NCI-H1694 (cell line): ENCODE measurements at places on chromosomes 4 and X.

GRCh38 chr4:10577508-10578426 lies 106.8 kb downstream of the CLNK start:
- no peak for DNase-seq

GRCh38 chrX:86103061-86103460 lies 45.2 kb upstream of the DACH2 start:
- no peak for DNase-seq

GRCh38 chr4:23485801-23486200 lies 404.0 kb downstream of the PPARGC1A start:
- no peak for DNase-seq

- DNase-seq: no peak
Measured at GRCh38 chr4:153519687-153520086, 53.5 kb downstream of the TMEM131L start.

- DNase-seq: no peak
Measured at GRCh38 chrX:115547448-115547847, 13.5 kb upstream of the PLS3 start.

GRCh38 chrX:16882702-16883486 lies 12.7 kb upstream of the RBBP7 start:
- peak; percentile 60 for DNase-seq

GRCh38 chr4:39928538-39928937 lies 49.2 kb downstream of the PDS5A start:
- DNase-seq: no peak

DNA sequence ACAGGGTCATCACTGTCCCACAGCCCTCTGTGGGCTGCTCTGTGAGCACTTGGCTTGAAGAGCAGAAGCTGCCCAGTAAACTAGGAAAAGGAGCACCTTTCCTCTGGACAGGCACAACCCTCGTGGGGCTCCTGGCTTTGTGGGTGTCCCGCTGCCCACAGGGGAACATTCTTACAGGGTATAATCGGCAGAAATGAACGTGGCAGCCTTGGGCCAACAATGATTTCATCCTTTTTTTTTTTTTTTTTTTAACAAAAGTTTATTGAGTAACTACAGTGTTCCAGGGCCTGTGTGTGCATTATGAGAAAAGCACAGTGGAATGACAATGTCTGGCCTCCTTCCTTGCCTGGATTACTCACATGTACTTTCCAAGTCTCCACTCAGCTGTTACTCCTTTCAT lies 197.2 kb downstream of the PDGFC start:
- no peak for DNase-seq

DNA sequence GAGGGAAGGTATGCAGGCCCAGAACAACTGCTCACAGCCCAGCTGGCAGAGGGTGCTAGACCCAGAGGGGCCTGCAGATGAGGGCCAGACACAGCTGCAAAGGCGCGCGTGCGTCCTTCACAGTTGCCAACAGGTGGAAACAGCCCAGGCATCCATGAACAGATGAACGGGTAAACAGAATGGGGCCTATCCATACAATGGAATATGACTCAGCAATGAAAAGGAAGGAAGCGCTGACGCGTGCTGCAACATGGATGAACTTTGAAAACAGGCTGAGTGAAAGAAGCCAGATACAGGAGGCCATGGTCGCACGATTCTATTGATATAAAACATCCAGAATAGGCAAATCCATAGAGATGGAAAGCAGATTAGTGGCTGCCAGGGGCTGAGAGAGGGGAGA lies 83.1 kb upstream of the DDX3X start:
- DNase-seq: no peak

GRCh38 chr4:156956826-156957368 lies 14.7 kb downstream of the PDGFC start:
- no peak for DNase-seq

DNA sequence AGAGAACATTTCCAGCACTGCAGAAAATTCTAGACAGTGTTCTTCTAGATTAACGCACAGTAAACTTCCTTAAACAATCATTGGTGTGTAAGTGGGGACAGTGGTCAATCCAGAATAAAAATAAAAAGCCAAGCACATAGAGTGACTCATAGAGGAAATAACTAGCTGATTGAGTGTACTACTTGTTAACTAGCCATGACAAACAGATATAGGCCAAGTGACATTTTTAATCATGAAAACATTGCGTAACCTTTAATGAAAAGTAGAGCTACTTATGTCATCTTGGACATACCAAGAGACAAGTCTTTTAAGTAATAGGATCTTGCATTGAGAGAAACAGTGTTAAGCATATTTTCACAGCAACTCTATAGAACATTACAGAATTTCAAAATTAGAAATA lies 233.9 kb upstream of the MAB21L2 start:
- no peak for DNase-seq

DNA sequence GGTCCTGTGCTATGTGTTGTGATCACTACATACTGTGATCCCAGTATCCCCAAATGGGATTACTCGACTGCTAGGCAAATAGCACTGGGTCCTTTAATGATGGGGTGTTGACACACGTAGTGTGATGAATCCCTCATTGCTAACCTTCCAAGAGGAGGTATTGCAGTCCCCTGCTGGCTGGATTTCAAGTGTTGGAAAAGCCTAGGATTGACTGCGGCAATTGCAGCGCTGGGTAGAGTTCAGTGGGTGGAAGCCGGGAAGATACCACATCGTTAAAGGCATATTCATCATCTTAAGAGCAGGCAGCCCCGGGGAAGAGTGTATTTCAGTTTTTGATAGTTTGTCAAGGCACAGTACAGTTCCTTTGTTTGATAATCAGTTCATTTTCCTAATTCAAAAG lies 159.9 kb downstream of the TRIML1 start:
- DNase-seq: no peak

DNA sequence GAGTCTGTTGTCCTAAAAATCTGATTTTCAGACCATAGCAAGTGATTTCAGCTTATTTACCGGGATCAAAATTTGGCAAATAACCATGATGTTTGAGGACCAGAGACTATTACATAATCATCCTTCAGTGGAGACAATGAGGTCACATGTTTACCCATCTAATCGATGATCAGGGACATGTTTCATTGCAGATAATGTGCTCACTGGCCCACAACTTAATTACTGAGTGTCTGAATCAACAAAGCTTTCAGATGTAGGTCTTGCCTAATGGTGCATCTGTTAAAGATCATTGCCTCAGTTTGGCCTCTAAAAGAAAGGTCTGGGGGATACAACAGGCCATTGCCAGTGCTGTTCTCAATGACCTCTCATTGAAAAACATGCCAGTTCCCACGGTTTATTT lies 42.8 kb upstream of the KLHL34 start:
- DNase-seq: no peak

GRCh38 chr4:95198961-95199360 lies 349.8 kb downstream of the UNC5C start:
- no peak for DNase-seq

DNA sequence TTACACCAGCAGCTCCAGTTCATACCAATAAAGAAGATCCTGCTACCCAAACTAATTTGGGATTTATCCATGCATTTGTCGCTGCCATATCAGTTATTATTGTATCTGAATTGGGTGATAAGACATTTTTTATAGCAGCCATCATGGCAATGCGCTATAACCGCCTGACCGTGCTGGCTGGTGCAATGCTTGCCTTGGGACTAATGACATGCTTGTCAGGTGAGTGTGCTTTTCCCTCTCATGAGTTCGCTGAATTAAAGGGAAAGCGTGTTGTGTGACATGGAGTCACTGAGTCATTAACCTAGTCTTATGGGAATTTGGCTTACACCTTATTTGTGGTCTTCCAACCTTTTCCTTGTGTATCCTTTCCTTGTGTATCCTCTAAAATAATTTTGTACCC lies 15.9 kb downstream of the TMEM165 start:
- DNase-seq: no peak

DNA sequence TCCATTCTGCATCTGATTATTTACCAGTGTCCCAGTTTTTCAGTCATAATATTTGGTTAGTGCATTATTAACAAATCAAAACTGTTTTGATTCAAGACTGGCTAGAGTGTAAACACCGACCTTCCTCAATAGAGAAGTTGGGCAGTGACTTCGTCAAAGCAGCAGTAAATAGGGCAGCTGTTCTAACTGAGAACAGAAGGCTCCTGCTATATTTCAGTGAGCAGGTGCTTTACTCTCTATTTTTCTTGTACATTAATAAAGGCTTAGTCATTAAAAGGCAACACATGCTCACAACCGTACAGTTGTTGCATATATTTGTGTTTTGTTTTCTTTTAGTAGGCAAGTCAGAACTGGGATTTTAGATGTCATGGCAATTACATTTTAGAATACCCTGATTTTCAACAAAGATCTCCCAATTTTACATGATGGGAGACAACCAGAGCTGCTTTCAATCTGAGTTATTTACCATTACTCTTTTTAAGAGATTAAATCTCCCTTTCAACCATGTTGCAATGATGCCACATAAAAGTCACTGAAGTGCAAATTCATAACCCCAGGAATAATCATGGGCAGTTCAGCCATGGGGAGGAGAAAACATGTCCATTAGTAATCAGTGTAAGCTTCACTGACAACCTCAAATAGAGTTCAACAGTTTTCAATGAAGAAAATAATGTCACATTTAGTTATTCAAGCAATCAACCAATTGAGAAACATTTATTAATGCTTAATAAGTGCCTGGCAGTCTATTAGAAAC lies 233.3 kb downstream of the NDST4 start:
- DNase-seq: peak; percentile 83

- DNase-seq: peak; percentile 87
Measured at GRCh38 chrX:153526042-153526441, 8.6 kb downstream of the ATP2B3 start.

- DNase-seq: no peak
Measured at GRCh38 chr4:81408341-81408740, 63.4 kb downstream of the RASGEF1B start.

DNA sequence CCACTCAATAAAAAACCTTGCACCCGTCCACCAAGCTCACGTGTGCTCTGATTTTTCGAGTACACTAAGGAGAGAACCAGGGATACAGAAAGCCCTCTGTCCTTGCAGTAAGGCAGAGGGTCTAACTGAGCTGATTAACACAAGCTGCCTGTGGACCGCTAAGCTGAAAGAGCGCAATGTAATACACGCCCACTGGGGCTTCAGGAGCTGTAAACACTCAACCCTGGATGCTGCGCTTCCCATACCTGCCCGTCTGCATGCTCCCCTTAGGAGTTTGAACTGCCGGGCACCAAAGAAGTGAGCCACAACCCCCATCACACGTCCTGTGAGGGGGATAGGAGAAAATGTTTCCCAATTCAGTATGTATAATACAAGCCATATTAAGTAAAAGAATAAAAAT lies 664.8 kb downstream of the PCDH18 start:
- no peak for DNase-seq

DNA sequence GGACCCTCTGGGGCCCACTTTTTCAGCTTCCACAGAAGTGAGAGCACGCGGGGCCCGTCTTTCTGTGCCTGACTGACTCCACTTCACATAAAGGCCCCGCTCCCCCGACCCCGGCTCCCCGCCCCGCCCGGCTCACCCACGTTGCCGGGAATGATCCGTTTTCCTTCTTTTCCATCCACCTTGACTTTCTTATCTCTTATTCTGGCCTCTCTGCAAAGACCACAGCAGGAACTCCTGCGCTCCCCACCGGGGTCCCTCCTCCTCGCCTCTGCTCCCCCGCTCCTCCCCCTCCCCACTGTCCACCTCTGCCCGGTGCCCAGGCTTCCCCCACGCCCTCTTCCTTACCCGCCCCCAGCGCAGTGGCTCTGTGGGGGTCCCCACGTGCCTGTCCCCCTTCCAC lies 54.2 kb upstream of the CLDN24 start:
- DNase-seq: no peak

DNA sequence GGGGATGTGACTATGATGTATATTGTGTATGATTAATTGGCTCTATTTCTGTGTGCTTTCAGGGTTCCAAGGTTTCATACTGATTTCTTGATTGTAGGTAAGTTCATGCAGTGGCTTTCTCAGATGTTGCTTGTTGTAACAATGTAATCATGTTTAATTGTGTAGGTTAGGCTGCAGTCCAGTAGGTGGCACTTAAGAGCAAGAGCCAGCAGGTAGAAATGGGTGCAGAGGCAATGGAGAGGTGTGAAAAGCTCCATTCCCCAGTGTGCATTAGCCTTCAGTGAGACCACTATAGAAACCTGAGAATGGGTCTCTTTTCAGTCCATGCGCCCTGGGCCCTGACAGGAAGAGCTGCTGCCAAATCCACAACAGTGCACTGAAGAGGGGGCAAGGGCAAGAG lies 28.2 kb downstream of the DCAF12L2 start:
- DNase-seq: peak; percentile 1

DNA sequence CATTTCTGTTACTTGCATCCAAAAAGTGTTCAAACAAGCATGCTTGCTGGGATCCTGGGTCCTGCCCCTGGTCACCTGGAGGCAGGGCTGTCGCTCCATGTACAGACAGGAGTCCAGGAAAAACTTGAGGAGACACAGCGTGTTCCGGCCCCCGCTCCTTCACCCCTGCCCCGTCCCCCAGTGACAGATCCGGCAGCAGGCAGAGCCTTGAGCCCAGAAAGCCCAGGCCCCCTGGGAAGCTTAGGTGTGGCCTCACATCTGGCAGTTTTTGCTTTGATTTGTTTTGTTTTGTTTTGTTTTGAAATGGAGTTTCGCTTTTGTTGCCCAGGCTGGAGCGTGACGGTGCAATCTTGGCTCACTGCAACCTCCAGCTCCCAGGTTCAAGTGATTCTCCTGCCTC lies 67.0 kb downstream of the TRMT44 start:
- DNase-seq: no peak

DNA sequence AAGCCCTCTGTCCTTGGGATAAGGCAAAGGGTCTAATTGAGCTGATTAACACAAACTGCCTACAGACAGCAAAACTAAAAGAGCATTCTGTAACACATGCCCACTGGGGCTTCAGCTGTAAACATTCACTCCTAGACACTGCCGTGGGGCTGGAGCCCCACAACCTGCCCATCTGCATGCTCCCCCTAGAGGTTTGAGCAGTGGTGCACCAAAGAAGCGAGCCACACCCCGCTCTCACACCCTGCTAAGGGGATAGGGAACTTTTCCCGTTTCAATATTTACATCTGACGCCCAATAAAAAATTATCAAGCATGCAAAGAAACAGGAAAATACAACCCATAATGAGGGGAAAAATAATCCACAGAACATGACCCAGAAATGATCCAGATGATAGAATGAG lies 46.9 kb upstream of the HSD17B10 start:
- DNase-seq: no peak

DNA sequence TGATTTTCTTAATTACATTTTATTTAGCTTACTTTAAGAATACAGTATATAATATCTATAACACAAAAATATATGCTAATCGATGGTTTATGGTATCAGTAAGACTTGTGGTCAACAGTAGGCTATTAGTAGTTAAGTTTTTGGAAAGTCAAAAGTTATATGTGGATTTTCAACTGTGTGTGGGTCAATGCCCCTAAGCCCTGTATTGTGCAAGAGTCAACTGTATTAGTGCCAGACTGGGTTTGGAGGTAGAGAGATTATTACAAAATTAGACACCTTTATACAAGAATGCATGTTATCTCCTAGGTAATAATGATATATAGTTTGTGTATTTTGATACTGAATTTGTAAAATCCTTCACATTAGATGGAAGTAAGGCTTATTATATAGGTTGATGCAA lies 100.3 kb upstream of the PRR32 start:
- no peak for DNase-seq

GRCh38 chrX:13747836-13748235 lies 13.3 kb downstream of the OFD1 start:
- DNase-seq: no peak
